Thoracic aorta (tissue), 2 donors: ENCODE measurements at places on chromosomes 4 and X. TPM values are rescaled to one million over a fixed set of nuclear protein-coding genes. Genes with fewer than 3 reads are reported as not detected.

DNA sequence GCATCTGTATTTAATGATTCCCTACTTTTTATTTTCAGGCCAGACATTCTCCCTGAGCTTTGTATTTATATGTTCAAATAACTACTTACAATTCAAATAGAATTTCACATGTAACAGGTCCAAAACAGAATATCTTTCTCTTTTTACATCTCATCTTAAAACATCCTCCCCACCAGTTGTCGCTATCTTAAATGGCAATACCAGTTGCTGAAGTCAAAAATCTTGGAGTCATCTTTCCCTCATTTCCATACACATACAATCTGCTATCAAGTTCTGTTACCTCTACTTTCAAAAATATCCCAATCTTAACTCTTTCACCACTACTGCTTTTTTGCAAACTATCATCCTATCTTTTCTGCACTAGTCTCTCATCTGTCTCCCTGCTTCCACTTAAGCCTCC, 330.5 kb downstream of the STPG2 start:
- no peak for DNase-seq

GRCh38 chr4:175562542-175562941, 249.5 kb downstream of the GPM6A start:
- no peak for DNase-seq

DNA sequence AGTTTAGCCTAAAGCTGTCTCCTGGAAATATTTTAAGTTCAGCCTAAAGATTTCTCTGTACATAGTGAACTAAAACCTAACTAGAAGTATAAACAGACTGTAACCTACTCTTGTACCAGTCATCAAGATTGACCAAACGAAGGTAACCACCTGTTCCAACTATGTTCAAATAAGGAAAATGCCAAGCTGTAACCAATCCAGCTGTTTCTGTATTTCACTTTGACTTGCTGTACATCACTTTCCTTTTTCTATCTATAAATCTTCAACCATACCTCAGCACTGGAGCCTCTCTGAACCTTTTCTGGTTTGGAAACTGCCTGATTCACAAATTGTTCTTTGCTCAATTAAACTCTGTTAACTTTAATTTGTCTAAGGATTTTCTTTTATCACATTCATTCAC, 3.1 kb upstream of the CYSLTR1 start:
- no peak for DNase-seq

- no peak for DNase-seq
Measured at GRCh38 chrX:70134116-70134477, 850 bp downstream of the IGBP1 start.

GRCh38 chr4:66923081-66923865, 622.0 kb downstream of the CENPC start:
- no peak for DNase-seq

FGA gene
- not detected for total RNA-seq

ZNF157 gene
- total RNA-seq = not detected

GAGE12F gene
- total RNA-seq = not detected
